ENCODE measurements at places on chromosomes 3 and 15. TPM values are rescaled to one million over a fixed set of nuclear protein-coding genes. Genes with fewer than 3 reads are reported as not detected.
A peak's percentile ranks its signal among the peaks of the same experiment; 100 is the strongest.

DNA sequence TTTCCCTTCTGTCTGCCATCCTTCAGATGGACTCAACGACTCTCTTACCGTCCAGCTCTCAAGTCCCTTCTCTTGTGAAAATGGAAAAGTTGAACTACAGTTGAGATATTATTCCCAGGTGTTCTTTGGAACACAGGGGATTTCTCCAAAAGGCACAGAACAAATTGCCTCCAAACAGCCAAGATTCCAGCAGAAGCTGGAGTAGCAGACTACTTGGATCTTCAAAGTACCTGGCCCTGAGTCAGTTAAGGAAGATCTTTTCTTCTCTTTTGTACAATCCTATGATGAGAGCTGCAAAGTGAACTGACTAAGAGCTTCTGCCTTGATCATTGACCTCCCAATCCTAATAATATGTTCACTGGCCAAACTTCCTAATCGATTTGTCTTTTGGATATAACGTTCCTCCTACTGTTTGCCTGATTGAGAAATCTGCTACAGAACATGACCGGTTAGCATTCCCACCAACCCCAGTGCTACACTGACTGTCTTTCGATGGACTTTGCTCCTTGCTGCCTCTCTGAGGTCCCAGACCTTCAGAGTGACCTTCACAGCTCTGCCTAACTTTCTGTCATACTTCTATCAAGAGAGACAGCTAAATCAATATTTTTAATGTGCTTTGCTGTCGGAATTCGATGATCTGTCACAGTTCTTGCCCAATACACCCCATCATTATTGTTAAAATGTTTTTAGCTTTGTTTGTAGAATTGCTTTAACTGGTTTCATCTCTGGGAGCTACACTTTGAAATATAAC is 21.9 kb downstream of the PAQR9 start:
- DNase-seq: no peak

DNA sequence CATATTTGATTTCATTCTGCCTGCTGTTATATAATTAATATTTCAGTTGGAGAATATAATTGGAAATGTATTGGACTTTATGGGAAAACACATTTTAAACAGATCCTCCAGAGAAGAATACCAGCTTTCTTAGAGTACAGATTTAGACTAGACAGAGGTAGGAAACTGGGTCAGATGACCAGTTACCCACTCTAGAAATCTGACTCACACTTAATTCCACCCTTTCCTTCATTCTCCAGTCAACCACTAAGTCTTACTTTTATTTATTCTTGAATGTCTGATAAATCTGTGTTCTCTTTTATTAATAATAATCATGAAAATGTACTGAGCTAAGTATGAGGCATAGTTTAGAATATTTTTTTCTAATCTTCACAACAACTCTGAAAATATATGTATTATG is 110.7 kb downstream of the LRRC49 start:
- no peak for DNase-seq

- DNase-seq: no peak
These were observed 100.7 kb downstream of the SMARCC1 start for GRCh38 chr3:47681016-47681415.

- peak; percentile 72 for DNase-seq
These were observed 631 bp downstream of the NKTR start for GRCh38 chr3:42600958-42601675.

- no peak for DNase-seq
These were observed 192.9 kb upstream of the LRRN1 start for GRCh38 chr3:3606321-3606720.

DNA sequence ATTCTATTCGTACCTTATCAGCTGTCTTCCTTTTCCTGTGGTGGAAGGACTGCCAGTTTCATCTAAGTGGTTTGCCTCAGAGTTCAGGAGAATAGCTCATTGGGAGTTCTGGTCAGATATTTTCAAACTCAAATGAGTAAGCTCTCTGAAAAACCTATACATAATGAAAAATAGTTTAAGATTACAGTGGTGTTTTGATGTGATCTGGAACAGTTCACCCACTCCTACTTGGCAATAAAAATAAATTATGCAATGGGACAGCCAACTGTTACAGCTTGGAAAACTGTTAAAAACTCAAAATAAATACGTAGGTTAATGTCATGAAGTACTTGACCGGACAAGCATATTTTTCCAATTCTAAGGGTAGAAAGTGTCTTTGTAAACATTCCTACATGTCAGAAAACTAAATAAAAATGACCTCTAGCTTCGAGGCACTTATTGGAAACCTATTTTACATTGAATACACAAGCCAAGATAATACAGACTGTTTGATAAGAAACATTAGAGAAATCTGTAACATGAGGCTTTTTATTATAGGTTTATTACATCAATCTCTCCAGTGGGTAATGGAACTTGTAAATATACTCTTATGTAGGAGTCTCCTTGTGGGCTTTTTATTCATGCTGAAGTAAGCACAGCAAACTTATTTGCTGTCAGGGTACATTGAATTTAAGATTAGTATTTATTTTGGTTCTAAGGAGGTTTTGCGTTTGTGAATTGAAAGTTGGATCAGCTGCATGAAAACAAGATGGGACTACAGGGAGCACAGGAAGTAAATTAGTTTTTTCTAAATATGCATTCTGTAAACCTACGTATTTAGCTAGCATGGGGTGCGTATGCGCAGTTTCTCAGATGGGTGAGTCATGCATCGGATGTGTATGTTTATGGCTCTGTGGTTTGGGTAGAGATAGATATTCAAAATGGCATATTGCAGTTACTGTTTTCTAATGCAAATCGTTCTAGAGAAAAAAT is 453.1 kb downstream of the IL5RA start:
- DNase-seq: no peak

The AADACL2 gene
- not detected for total RNA-seq

GRCh38 chr15:74549816-74550215 is 8.8 kb downstream of the ARID3B start:
- no peak for DNase-seq

DNA sequence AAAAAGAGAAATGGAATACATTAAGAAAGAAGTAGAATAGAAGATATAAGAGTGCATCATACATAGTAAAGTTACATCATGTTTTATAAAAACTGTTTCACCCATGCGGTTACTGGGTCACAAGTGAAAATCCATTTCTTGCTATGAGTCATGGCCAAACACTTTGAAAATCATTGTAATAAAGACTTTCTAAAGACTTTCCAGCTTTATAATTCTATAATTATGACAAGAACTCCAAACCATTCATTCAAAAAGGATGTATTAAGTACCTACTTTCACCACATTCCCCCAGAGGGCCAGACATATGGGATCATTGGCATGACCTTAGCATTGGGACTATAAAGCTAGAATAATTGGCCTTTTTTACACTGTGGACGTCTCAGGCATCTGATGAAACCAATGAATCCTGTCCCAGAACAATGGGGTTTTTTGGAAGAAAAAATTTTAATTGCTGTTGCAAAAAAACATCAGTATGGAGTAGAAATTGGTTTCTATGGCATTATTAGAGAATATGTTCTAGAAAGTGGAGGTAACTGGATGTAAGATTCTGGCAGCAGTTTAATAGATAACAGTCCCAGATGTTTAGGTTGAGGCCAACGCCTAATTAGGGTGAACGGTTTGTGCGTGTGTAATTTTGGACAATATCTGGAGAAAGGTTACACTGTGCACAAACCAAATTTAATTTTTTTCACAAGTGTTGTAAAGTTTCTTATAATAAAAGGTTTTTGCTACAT is 3.3 kb upstream of the SKIC8 start:
- DNase-seq: no peak

The GASK1A gene
- total RNA-seq: 1.6 TPM

GRCh38 chr3:168865022-168865551 is 769.4 kb upstream of the GOLIM4 start:
- no peak for DNase-seq

DNA sequence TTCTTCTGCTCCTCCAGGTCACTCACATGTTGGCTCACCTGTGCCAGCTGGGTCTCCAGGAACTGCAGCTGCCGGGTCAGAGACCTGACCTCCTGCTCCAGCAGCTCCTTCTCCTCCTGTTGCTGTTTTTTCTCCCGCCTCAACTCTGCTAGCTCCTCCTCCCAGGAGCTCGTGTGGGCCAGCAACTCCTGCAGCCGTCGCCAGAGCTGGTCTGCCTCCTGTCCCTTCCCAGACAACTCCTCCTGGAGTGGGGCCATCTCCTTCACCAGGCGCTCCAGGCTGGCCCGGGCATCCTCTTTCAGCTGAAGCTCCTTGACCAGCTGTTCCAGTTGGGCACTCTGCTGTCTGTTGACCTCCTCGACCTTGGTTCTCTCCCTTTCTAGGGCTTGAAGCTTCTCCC is 24.5 kb downstream of the CXCR6 start:
- DNase-seq: no peak

DNA sequence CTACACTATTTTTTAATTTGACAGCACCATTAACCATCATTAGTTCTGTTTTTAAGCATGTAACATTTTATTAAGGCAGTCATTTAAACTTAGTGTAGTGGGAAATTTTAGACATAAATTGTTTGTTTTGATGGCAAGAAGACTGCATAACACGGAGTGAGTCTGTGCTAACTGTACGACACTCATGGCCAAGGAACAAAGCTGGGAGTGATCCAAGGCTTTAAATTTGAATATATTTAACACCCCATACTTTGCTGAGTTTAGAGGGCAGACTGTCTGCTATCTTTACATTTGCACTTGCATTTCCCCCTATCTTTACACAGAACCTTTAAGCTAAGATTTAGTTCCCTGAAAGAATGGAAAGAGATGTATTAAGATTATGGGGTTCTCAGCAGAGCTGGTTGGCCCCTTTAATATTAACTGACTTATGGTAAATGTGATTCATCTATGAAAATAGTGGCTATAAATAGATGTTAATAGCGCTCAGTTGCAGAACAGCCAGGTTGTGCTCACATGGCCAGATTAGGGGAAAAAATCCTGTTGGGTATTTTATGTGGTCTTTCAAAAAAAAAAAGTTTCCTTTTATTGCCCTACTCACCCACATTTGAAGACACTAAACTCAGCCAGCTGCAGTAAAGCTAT is 120.7 kb downstream of the CMSS1 start:
- no peak for DNase-seq

- no peak for DNase-seq
These were observed 69.7 kb upstream of the UMPS start for GRCh38 chr3:124660599-124660998.

Data from left ventricle myocardium inferior (tissue), 1 donor.